ENCODE measurements at places on chromosomes 13 and 19.

DNA sequence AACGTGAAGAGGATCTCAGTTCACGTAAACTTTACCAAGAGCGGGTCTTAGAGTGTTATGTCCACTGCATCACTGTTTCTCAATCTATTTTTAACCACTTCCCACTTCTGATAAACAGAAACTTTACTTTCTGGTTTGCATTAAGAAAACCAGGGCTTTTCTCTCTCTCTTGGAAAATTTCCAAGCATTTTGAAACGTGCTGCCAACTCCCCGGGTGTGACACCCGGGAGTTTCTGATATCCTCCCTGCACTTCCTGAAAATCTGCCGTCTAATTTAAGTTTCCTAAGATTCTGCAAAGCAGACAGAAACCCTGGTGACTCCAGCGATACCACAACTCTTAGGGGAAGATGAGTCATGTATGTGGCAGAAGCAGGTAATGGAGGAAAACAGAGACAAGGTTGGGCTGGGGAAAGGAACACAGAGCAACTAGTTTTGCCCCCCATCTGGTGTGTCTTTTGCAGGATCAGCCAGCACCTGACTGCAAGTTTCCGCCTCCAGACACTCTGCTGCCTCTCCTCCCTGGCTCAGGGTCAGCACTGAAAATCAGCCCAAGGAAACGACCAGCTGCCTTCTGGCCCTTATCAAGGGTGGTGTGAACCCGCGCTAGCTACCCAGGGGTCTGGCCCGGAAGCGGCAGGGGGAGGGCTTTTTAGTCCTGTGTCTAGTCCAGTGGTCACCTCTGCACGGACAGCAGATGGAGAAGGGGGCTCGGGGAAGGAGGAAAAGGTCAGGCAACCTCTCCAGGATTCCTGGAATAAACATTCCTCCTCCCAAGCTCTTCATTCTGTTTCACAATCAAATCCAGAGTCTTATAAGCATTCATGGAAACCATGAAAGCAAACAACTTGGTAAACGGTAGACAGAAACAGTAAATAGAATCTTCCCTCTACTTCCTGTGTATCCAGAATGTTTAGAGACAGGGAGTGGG is 11.3 kb upstream of the FFAR2 start:
- DNase-seq: peak; percentile 31

- no peak for DNase-seq
Measured at GRCh38 chr19:10874024-10874423, 2.7 kb downstream of the CARM1 start.

DNA sequence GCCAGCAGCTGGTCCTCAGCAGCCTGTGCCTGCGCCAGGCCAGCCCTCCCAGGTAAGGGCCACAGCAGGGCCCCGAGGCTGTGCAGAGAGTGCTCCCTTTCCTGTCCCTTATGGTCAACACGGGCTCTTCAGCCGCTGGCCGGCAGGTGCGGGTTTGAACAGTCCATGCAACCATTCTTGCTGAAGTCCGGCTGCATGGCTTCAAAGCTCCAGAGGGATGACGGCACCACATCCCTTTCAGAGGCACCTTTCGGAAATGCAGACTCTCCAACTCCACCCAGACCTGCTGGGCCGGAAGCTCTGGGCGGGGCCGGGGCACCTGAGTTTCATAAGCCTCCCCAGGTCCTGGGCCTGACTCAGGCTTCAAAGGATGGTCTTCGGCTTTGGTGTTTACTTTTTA is 81.3 kb downstream of the SPACA7 start:
- DNase-seq: peak; percentile 65

DNA sequence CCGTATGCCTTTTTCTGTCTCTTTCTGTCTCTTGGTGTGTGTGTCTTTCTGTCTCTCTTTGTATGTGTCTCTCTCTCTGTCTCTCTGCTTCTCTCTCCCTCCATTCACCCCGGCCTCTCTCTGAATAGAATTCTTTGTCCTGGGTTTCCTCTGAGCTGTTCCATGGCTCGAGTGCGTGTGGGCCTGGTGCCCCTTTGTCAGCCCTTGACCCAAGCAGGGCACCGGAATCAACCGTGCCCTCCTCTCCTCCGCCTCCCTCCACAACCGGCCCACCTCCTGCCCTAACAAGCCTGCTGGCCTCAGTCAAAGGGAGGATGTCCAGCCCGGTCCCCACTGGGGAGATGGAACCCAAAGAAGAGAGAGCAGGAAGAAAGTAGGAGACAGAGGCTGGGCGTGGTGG is 3.2 kb downstream of the AXL start:
- no peak for DNase-seq

GRCh38 chr19:51462276-51462675 is 4.0 kb upstream of the SIGLEC8 start:
- DNase-seq: no peak

- no peak for DNase-seq
Measured at GRCh38 chr13:28819046-28819730, 951 bp upstream of the MTUS2 start.
